ENCODE measurements at places on chromosomes 11 and 22. TPM values are rescaled to one million over a fixed set of nuclear protein-coding genes. Genes with fewer than 3 reads are reported as not detected.

Gene CYB5R2
- 8.2 TPM for total RNA-seq

Gene ARHGEF17
- not detected for total RNA-seq

Gene OR52I1
- not detected for total RNA-seq

Gene EXPH5
- total RNA-seq, result 2.4 TPM

Gene CDPF1
- 8.1 TPM for total RNA-seq

Gene OR2AG2
- total RNA-seq, result 0.14 TPM

Gene MAJIN
- total RNA-seq, result 1.2 TPM

Gene P2RX6
- 0.25 TPM for total RNA-seq

Gene TEAD1
- total RNA-seq, result 0.65 TPM

Gene OR51G2
- not detected for total RNA-seq

Gene OR5A1
- not detected for total RNA-seq

Gene ATL3
- 25.7 TPM for total RNA-seq

Gene ALDH3B2
- total RNA-seq, result not detected

Gene HEPN1
- total RNA-seq, result not detected

- no peaks in the 10 kb centered on the region for H3K27me3 ChIP-seq
- H3K4me1 ChIP-seq, result peaks cover 22% of the 10 kb centered on the region
- peak overlapping the region; percentile 90 for H3K27ac ChIP-seq
These were observed 859 bp upstream of the ACCS start for GRCh38 chr11:44065161-44065661.

DNA sequence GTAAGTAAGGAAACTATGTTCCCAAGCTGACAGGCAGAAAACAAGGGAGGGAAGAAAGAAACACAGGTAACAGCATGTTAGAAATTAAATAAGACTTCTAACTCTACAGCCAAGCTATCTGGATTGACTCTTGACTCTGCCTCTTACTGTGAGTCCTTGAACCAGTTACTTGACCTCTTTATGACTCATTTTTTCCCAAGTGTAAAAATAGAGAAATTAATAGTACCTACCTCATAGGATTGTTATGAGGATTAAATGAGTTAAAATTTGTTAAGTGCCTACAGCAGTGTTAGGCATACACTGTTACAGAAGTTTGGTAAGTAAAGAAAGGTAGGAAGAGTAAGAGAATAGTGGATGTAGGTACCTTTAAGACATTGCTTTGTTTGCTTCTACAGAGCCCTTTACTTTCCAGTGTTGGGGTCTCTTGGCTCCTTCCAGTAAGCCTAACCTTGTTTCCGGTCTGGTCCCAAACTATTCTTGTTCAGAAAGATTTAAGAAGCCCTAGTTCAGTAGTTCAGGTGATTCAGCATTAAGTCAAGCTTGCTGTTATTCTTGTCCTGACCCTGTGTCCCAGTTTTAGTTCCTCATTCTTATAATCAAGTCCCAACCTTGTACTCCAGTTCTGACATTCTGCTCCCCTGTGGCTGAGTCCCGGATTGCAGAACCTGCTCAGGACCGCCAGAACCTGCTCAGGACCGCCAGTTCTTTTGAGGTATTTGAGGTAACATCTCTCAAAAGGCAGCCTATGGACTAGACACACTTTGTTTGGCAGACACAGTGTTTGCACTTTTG lies 963.4 kb upstream of the CCDC90B start:
- H3K4me1 ChIP-seq, result no peaks in the 10 kb centered on the region
- no peaks in the 10 kb centered on the region for H3K36me3 ChIP-seq
- no peak for DNase-seq

GRCh38 chr11:39288011-39288410 lies 2171.4 kb downstream of the LRRC4C start:
- H3K4me1 ChIP-seq, result no peaks in the 10 kb centered on the region
- no peak for DNase-seq
- no peak overlapping the region for H3K27ac ChIP-seq
- no peaks in the 10 kb centered on the region for H3K36me3 ChIP-seq
- no peak overlapping the region for H3K4me3 ChIP-seq

DNA sequence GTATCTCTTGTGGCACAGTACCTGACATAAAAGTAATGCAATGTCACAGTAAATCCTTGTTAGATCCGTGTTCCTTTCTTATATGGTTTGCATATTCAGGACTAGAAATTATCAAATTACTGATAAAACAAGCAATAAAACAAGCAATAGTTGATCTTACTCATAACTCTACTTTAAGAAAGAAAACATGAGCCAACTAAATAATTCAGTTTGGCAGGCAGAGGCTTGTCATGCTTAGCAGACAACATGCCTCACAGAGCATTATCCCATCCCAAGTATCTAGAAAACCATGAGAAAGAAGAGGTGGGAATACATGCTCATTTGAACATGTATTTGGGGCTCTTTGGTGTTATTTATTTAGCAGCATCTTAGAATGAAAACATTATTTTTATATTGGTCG lies 241.9 kb downstream of the SOX6 start:
- H3K4me1 ChIP-seq, result no peaks in the 10 kb centered on the region
- DNase-seq, result no peak
- H3K27me3 ChIP-seq, result no peaks in the 10 kb centered on the region
- no peak overlapping the region for H3K27ac ChIP-seq

DNA sequence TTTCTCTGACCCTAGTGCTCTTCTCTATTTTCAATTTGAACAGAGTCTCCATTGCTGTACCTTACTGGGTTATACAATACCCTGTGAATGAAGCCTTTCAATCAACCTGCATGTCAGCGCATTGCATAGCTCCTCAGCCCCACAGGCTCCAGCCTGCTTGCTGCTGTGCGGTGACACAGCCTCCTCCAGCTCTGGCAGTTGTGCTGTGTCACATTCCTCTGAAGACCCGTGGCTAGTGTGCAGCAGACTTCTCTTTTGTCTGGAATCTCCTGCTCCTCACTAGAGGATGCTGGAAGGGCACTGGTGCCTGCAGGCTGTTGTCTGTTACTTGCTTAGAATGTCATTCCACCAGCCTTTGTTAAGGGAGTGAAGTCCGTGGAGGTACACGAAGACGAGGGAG lies 390.1 kb upstream of the B3GAT1 start:
- H3K36me3 ChIP-seq, result no peaks in the 10 kb centered on the region
- DNase-seq, result no peak
- no peaks in the 10 kb centered on the region for H3K4me1 ChIP-seq
- H3K27ac ChIP-seq, result no peak overlapping the region
- H3K4me3 ChIP-seq, result no peak overlapping the region

GRCh38 chr22:48960980-48961660 lies 866.6 kb downstream of the BRD1 start:
- H3K4me1 ChIP-seq, result no peaks in the 10 kb centered on the region
- no peak overlapping the region for H3K27ac ChIP-seq
- no peak for DNase-seq
- H3K4me3 ChIP-seq, result no peak overlapping the region

DNA sequence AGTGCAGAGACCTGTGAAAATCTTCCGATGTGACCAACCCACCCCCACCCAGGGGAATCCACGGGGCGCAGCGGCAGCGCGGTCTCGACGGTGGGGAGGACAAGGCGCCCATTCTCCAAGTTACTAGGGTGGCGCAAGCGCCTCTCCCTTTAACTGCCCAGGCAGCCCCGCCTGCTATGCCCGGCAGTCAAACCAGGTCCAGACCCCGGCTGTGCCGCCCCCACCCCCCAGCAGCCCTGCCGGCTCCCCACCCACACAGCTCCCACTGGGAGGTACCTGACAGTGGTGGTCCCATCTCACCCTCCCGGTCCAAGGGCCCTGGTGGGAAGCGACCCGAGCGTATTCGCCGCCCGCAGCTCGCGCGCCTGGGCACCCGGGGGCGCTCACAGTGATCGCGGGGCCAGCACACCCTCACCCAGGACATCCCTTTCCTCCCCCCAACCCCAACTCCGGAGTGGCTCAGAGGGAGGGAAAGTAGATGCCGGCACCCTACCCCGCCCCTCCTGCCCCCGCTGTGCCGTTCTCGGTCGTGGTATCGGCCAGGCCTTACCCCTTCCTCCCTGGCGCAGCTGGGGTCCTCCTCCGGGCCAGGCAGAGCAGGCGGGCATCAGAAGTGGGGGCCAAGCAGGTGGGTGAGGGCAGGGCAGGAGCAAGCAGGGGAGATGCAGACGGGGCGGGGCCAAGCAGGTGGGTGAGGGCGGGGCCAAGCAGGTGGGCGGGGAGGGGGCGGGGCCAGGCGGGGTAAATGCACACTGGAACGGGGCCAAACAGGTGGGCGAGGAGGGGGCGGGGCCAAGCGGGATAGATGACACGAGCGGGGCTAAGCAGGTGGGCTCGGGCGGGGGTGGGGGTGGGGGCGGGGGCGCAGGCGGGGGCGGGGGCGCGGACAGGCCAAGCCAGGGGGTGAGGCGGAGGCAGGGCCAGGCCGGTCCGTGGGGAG lies at the start of gene TRPM5:
TSS of gene TRPM5 (minus strand) at position 634 of the 940 bp plus-strand sequence. CDS start 21,478 bp downstream, outside the sequence.
- H3K27ac ChIP-seq, result peak within 1 kb of the TSS; percentile 71
- peaks cover 38% of the 10 kb centered on the region for H3K4me1 ChIP-seq
- H3K4me3 ChIP-seq, result peak within 1 kb of the TSS; percentile 86
- peak; percentile 92 for DNase-seq
- no peaks in the 10 kb centered on the region for H3K27me3 ChIP-seq
- no peaks in the 10 kb centered on the region for H3K36me3 ChIP-seq

DNA sequence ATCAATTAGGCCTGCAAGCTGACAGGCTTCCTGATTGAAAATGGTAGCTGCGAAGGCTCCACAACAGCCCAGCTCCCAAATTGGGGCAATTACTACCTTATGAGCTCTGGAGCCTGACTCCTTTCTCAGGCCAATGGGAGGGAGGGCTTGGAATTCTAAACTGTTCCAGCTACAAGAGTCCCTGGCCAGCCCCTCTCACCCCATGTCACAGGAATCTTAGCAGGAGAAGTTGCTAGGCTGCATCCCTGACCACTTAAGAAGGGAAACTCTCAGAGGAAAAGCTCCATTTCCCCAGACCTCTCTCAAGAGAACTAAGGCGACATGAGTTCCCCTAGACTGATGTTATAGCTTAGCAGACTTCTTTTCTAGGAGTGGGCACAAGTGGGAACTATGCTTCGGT lies 4.9 kb downstream of the LRP4 start:
- DNase-seq, result no peak
- H3K4me1 ChIP-seq, result peaks cover 13% of the 10 kb centered on the region
- no peak overlapping the region for H3K4me3 ChIP-seq
- H3K36me3 ChIP-seq, result no peaks in the 10 kb centered on the region
- peaks cover 58% of the 10 kb centered on the region for H3K27me3 ChIP-seq

GRCh38 chr11:117972629-117973502 lies 13.3 kb upstream of the IL10RA start:
- H3K4me1 ChIP-seq, result peaks cover 89% of the 10 kb centered on the region
- peaks cover 10% of the 10 kb centered on the region for H3K36me3 ChIP-seq
- no peaks in the 10 kb centered on the region for H3K27me3 ChIP-seq

GRCh38 chr22:23126165-23127054 lies 15.4 kb downstream of the RSPH14 start:
- H3K36me3 ChIP-seq, result no peaks in the 10 kb centered on the region
- H3K27ac ChIP-seq, result no peak overlapping the region
- no peaks in the 10 kb centered on the region for H3K27me3 ChIP-seq
- no peak overlapping the region for H3K4me3 ChIP-seq
- H3K4me1 ChIP-seq, result no peaks in the 10 kb centered on the region

DNA sequence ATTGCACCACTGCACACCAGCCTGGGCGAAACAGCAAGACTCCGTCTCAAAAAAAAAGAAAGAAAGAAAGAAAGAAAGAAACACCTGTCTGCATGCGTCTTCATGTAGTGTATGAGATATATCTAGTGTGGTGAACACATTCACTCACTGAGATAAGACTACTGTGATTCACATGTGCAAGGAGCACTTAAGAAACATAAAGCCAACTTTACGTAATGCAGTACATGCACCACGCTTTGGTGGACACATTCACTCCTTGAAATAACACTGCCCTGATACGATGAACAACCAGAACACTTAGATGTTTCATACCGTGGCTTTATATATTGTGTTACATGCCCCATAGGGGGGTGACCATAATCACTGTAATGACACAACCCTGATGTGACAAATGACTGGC lies 96.0 kb downstream of the MICAL3 start:
- no peaks in the 10 kb centered on the region for H3K27me3 ChIP-seq
- H3K4me1 ChIP-seq, result peaks cover 5% of the 10 kb centered on the region
- H3K27ac ChIP-seq, result no peak overlapping the region
- no peaks in the 10 kb centered on the region for H3K36me3 ChIP-seq
- no peak overlapping the region for H3K4me3 ChIP-seq
